ENCODE measurements at places on chromosomes 5 and 9.

DNA sequence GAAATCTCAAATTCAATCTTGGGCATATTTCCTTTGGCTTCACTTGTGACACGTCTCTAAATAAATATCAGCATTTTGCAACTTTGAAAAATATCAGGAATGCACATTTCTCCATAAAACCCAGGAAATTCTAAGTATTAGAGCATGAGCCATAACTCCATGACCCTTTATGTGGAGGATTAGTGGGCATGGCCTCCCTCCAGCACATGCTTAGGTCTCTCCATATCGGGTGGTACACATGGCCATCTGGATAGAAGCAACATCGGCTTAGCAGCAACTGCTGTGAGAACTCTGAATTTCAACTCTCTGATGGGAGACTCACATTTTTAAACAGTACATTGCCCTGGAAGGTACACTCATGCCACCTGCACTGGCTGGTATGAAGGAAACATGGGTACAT lies 73.7 kb upstream of the EGFLAM start:
- DNase-seq = no peak

DNA sequence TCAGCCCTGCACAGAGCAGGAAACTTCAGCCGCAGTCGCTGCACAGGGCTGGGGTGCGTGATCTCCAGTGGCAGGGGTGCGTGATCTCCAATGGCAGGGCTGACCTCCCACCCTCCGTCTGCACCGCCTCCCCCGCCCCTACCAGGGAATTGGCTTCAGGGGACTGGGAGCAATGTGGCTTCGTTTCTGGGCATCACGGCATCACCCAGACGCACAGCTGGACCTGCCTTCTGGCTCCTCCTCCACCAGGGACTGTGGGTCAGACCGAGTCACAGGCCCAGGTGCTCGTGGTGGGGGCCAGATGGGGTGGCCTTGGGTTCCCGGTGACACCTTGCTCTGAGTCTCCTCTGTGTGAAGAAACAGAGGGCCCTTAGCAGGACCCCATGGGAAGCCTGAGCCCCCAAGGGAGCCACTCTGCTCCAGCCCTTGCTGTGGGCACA lies 51.1 kb downstream of the AHRR start:
- DNase-seq = no peak

DNA sequence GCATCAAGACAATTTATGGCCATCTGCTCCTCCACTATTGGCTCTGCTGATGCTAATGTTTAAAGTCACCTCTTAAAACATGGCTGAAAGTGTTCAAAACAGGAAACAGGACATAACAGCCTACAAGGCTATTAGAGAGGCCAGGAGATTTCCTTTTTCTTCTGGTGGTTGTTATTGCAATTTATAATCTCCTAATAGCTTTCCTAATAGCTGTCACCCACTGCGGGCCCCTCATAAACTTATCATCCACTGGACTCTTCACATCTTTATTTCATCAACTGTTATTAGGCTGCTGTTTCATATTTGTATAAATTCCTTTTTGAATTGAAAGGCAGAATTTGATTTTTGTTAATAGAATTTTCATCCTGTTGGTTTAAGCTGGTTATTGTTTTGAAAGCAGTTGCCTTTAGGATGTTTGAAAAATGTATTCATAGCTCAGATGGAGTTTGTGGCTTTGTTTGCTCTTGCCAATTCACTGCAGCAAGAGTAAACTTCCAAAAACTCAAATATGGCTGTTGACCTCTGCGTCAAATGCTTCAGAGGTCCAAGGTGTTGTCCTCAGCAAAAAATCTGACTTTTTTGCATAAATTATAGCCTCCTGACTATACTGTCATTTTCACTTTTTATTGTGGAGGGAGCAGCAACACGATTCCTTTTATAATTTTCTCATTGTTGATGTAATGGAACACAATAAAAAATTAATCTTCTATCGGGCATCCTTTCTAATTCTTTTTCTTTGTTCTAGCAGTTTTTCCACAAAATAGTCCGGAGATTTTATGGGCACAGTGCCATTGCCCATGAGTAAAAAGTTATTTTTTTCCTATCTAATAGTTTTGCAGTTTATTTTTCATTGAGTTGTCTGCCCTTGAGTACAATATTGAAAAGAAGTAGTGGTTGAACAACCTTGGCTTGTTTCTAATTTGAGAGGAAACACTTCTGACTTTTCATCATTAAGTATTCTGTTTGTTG lies 69.3 kb downstream of the MAT2B start:
- DNase-seq = no peak

- DNase-seq = no peak
Observed at GRCh38 chr9:134392900-134393299, 66.6 kb downstream of the RXRA start.

- DNase-seq = no peak
Observed at GRCh38 chr5:44225231-44226160, 163.7 kb downstream of the FGF10 start.

GRCh38 chr5:138602371-138603000 lies 27.3 kb upstream of the HSPA9 start:
- no peak for DNase-seq

- no peak for DNase-seq
Observed at GRCh38 chr5:132272311-132273210, 15.1 kb downstream of the PDLIM4 start.

DNA sequence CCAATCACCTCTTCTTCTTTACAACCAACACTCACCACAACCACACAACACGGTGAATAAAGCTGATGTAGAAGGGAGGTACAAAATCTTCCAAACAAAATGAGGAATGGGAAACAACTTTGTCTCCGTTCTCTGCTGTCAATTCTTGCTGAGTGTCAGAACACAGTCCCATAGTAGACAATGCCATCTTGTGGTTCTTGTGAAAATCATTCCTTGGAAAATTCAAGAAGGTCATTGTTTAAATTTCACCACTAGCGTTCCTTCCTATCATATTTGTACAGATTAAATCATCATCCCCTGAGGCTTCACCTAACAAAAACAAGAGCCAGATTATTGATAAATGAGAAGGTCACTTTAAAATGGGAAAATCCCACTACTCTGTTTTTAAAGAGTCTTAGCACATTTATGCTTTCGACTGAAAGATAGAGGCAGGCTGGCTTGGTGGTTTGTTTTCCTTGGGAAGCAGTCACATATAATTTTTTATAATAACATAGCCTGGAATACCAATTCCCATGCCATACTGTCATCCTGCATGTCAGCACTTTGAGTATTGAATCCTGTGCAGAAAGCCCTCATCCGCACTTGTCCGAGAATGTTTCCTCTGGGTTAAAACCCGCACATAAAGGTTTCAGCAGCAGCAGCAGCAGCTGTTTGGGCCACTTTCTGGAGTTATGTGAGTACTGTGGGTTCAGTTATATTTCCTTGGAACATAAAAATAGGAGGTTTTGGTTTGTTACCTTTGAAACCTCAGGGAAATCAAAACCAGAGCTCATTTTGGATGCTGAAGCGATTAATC lies 395.0 kb upstream of the SMARCA2 start:
- DNase-seq = peak; percentile 28

GRCh38 chr5:159849437-159850083 lies 66.7 kb upstream of the ADRA1B start:
- DNase-seq = no peak

- no peak for DNase-seq
Observed at GRCh38 chr9:14304259-14304658, 9.7 kb downstream of the NFIB start.

- no peak for DNase-seq
Observed at GRCh38 chr5:73637565-73637964, 11.6 kb downstream of the ARHGEF28 start.

GRCh38 chr5:137572042-137572695 lies 73.0 kb upstream of the SPOCK1 start:
- DNase-seq = no peak

DNA sequence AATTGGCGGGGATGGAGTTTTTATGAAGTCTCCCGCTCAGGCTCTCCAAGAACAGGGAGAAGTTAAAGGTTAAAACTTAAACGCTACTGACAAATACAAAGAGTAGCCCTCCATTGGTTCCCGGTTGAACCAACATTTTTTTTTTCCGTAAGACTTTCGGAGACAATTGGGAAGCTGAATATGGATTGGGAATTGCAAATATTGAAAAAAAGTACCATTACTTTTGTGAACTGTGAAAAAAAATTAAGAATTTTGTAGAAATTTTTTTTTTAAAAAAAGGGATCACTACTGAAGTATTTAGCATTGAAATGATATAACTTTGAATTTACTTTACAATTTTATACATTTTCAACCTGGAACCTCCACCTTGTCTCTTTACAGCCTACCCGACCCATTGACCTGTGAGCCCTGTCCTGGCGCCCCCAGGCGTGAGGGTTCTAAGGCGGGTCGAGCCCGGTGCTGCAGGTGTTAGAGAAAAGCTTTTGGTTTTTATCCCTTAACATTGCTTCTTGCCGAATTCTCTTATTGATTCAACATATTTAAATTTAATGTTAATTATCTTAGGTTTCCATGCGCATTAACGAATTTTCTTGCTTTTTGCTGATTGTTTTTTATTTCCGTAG lies 448 bp upstream of the ZNF782 start:
- DNase-seq = no peak

DNA sequence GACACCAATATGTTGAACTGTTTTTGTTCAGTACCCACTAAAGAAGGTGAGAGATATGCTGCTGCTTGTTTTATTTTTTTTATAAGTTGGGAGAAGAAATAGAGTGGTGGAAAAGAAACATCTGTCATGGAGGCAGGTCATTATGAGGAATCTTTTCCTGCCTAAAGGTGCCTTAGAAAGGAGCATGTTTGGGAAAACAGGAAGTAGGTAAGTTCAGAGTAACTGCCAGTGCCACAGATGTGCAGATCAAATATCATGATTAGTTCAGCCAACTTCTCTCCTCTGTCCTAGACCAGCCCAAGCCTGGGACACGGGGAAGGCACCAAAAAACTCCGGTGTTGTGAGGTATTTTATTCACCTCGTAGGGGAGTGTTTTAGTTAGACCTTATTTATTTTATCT lies 144.2 kb downstream of the MAN2A1 start:
- DNase-seq = no peak

- no peak for DNase-seq
Observed at GRCh38 chr5:154543380-154543779, 65.4 kb upstream of the HAND1 start.

DNA sequence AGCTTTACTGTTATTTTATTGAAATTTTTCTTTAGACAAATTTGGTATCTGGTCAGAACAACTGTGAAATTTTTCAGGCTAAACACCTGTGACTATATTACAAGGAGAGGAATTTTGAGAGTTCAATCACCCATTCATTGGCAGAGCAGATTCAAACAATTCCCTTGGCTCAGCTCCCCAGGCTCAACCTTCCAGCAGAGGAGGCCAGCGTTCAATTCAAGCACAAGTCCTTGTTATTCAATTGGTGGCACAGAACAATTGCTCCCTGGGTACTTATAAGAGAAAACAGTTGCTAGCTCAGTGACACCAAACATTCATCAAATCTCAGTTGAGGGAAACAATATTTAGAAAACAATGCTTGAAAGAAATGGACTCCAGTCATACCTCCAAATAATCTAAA lies 83.3 kb downstream of the SUSD1 start:
- DNase-seq = peak; percentile 54

- DNase-seq = no peak
Observed at GRCh38 chr5:31987985-31988710, 186.0 kb downstream of the GOLPH3 start.
